ENCODE measurements at places on chromosomes 16 and 17. TPM values are rescaled to one million over a fixed set of nuclear protein-coding genes. Genes with fewer than 3 reads are reported as not detected.

- no peak for DNase-seq
Observed at GRCh38 chr16:1258906-1259759, 3.3 kb downstream of the TPSD1 start.

- no peak for DNase-seq
Observed at GRCh38 chr16:56781528-56781961, 51.6 kb downstream of the NUP93 start.

DNA sequence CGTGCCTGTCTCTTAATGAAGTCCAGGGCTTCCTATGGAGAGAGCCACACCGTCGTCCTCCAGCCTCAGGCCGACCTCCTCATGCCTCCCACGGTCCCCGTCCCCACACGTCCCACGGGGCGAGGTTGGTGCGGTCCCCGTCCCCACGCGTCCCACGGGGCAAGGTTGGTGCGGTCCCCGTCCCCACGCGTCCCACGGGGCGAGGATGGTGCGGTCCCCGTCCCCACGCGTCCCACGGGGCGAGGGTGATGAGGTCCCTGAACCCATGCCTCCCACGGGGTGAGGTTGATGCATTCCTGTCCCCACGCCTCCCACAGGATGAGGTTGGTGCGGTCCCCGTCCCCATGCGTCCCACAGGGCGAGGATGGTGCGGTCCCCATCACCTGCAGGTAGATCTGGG, 20.9 kb downstream of the GALNS start:
- no peak for DNase-seq

- no peak for DNase-seq
Observed at GRCh38 chr17:39627047-39627711, 427 bp downstream of the PPP1R1B start.

- no peak for DNase-seq
Observed at GRCh38 chr17:77476931-77477805, 336.4 kb downstream of the SEC14L1 start.

DNA sequence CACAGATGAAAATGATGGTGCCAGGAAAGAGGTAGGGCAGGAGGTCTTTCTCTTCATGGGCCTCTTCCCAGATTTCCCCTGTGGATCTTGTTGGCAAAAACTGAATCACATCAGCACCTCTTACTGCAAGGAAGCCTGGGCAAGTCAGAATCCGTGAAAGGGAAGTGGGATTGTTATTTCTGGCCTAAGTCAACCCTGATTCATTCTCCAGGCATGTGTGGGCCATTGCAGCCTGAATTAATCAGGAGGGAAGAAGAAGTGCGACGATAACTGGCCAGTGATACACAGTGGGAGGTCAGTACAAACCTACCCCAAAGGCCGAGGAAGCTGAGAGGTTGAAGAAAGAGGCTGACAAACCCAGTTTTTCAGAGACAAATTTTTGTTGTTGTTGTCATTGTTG, 17.9 kb upstream of the NSMCE1 start:
- no peak for DNase-seq

GRCh38 chr17:72940496-72940895, 152.0 kb downstream of the SLC39A11 start:
- no peak for DNase-seq

- no peak for DNase-seq
Observed at GRCh38 chr16:53154513-53154912, 99.7 kb downstream of the CHD9 start.

DNA sequence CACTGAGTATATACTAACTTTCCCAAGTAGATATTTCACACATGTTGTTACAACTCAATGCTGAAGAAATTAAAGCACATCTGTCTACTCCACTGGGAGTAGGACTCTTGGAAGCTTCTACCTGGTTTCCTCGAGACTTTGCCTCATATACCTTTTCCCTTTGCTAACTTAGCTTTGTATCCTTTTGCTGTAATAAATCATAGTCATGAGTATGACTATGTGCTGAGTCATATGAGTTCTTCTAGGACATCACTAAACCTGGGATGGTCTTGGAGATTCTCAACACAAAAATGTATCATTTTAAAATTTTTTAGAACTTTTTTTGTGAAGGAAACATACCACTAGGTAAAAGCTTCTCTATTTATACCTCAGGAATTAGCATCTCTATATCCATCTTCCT, 39.8 kb downstream of the ABCA5 start:
- no peak for DNase-seq

- peak; percentile 92 for DNase-seq
Observed at GRCh38 chr17:64780096-64781013, 118.2 kb upstream of the SMURF2 start.

DNA sequence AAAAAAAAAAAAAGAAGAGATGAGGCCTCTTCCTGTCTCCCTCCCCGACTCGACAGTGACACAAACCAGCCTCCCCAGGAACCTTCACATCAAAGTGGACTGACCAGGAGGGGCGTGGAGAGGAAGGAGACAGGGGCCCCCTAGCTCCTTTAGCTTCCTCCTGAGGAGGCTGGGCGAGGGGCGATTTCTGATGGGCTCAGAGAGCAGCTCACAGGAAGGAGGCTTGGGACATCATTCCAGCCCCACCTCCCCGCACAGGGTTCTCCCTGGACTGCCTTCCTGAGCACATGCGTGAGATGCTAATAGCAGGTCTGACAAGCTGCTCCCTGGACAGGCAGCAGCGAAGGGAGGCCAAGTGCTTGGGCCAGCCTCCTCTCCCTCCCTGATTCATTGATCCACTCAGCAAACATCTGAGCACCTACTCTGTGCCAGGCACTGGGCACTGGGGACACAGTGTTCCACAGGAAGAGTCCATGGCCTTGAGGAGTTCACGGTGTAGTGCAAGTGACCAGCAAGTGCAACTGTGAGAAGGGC, 14.4 kb upstream of the DOK4 start:
- peak; percentile 54 for DNase-seq

GRCh38 chr17:79630126-79630525, 19.3 kb upstream of the RBFOX3 start:
- peak; percentile 29 for DNase-seq

- DNase-seq = no peak
Observed at GRCh38 chr16:66562409-66562808, 3.8 kb upstream of the CMTM1 start.

- DNase-seq = no peak
Observed at GRCh38 chr17:16974569-16975276, 2.8 kb upstream of the TNFRSF13B start.

DNA sequence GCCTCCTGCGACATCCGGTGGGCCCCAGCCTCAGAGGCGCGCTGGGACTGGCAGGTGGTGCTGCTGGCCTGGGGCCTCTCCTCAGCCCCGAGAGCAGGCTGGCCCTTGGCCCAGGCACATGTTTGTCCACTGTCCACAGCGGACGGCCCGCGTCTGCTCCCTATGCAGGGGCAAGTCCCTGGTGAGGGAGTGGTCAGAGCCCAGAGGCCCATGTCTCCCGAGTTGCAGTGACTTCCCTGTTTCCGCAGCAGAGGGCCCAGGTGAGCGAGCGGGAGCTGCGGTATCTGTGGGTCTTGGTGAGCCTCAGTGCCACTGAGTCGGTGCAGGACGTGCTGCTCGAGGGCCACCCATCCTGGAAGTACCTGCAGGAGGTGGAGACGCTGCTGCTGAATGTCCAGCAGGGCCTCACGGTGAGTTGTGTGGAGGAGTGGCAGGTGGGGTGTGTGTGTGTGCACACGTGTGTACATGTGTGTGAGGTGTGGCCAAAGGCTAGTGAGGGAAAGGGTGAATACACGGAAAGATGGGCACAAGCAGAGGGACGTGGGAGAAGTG, 10.4 kb downstream of the IL34 start:
- DNase-seq = no peak

GRCh38 chr17:82414548-82415281, 3.4 kb upstream of the HEXD start:
- DNase-seq = peak; percentile 86

DNA sequence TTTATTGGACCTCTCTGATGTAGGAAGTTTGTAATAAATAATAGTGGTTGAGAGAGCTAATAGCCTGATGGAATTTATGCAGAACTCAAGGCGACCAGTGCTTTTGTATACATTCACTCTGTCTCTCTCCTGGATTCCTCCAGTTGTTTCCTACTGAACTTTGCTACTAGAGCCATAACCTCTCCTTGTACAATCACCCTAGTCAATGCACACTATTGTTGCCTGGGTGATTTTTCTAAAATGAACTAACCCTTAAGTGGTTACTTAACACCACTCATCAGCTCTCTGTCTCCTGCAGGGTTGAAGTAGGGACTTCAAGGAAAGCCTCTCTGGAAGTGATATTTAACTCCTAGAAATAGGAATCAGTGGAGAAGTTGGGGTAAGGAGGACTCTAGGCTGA, 9.7 kb downstream of the PHKB start:
- DNase-seq = no peak

GRCh38 chr17:45234641-45235415, 13.1 kb downstream of the FMNL1 start:
- DNase-seq = peak; percentile 66

- DNase-seq = no peak
Observed at GRCh38 chr17:68033636-68034451, 1.7 kb upstream of the KPNA2 start.

DNA sequence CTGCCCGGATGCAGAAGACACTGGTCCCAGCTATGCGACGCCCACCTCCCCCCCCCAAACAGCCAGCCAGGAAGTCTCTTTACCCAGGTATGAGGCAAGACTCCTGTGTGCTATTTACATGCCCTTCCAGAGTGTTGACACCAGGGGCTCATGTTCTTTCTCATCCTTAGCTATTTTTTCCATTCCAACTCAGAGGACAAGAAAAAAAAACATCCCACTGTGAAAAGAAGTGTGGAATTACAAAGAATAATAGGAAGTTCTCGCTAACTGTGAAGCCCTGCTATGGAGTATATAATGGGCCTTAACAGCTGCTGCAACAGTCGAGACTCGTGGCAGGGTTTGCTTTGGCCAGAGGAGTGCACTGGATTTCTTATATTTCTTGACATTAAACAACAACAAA, 584.9 kb downstream of the CDH13 start:
- no peak for DNase-seq

GRCh38 chr17:70071127-70071526, 3.9 kb upstream of the KCNJ16 start:
- DNase-seq = no peak

GRCh38 chr16:86222965-86223551, 287.3 kb upstream of the FOXF1 start:
- no peak for DNase-seq

DNA sequence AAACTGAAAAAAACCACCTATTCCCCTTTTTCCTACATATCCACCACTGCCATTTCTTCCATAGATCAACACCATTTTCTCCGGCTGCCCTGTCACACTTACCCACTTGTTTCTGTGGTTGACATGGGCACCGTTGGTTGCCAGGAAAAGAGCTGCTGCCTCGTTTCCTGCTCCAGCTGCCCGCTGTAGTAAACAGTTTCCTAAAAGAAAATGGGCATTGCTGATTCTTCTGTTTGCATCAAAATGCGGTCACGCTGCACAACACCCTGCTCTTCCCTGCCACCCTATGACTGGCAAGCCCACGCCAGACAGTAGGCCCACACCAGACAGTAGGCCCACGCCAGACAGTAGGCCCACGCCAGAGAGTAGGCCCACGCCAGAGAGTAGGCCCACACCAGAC, 46.3 kb downstream of the CYB5D2 start:
- no peak for DNase-seq

DNA sequence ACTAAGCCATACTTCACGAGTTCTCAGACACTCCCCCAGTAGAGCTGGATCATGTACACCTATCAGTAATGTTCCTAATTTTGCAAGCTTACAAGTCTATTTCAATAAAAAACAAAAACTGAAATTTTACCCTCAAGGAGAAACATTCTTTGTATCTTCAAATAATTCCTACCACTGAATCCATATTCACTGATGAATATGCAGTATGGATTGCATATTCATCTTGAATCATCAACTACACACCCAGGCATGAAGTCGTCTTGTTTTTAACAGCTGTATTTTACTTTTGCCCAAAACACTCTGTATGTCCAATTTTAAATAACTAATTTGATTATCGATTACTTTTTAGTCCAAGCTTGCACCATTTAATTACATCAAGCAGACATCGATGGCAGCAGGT, 31.8 kb downstream of the ZDHHC7 start:
- no peak for DNase-seq

DNA sequence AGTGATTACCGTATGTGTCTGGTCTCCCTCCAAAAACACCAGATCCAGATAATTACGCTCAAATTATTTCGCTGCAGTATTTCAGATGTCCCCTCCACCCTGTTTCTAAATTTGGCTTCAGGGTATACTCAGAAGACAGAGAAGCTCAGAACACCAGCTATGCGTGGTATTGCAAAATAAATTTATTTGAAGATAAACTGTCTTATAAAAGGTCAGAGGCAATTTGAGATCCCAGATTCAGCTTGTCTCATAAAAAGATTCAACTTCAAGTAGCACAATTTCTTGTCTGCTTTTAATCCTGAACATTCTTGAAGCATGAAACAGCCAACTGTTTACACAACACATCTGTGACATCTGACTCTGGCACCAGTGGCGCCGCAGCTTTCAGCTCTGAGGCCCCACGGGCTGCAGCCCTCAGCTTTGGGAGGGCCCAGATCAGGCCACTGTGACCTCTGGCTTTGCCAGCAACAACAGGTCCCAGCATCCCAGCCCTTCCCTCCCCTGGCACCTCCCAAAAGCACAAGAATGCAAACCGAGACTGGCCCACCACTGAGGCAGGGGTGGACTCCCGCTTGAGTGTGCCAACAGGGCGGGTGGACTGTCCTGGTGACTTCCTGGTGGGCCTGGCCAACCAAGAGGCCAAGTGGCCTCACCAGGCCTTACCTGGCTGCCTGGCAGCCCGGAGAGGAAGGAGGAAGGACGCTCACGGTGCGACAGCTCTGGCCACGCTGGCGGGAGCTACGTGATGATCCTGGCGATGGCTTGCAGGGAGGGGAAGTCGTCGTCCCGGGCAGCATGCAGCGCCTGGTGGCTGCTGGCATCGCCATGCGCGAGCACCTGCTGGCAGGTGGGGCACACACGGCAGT, 8.0 kb downstream of the SYNGR3 start:
- no peak for DNase-seq

- no peak for DNase-seq
Observed at GRCh38 chr17:48868916-48869500, 23.6 kb upstream of the ATP5MC1 start.

- DNase-seq = no peak
Observed at GRCh38 chr17:56045872-56046271, 107.4 kb upstream of the ANKFN1 start.

DNA sequence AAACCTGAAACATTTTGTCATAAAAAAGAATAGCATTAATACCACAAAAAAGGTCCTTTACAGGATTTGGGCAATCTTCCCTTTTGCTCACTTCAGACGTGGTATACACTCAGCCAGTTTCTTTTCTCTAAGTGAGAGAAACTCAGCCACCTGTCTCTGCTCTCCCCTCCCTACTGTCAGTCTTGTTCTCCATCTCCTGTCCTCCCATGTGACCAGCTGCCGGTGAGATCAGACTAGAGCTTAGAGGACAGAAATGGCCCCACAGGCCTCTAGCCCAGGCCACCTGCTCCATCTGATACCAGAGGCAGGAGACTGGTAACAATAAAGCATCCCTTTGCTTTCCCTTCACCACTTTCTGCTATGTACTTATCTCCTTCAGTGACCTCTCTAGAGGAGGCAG, 34.9 kb downstream of the CMC2 start:
- DNase-seq = no peak

SLC6A2 gene
- total RNA-seq = not detected

ENKD1 gene
- 8.0 TPM for total RNA-seq

ZNF785 gene
- 18.9 TPM for total RNA-seq

KRTAP16-1 gene
- total RNA-seq = not detected

MGRN1 gene
- 92.1 TPM for total RNA-seq

CENPV gene
- total RNA-seq = 20.4 TPM

TBC1D3C gene
- total RNA-seq = not detected

TMC7 gene
- total RNA-seq = not detected

All from activated CD8-positive, alpha-beta memory T cell treated with anti-CD3 and anti-CD28 coated beads, Interleukin-2, amount 10 ng/mL, durations not matched to agents 7 days and 5 days (primary cell).